ENCODE measurements at places on chromosomes 6 and 20.
A peak's percentile ranks its signal among the peaks of the same experiment; 100 is the strongest.

GRCh38 chr20:63558804-63559484, 5.0 kb downstream of the FNDC11 start:
- DNase-seq: no peak

- no peak for DNase-seq
Observed at GRCh38 chr6:135883045-135883444, 31.5 kb downstream of the PDE7B start.

- no peak for DNase-seq
Observed at GRCh38 chr6:135191508-135192255, 10.6 kb downstream of the MYB start.

DNA sequence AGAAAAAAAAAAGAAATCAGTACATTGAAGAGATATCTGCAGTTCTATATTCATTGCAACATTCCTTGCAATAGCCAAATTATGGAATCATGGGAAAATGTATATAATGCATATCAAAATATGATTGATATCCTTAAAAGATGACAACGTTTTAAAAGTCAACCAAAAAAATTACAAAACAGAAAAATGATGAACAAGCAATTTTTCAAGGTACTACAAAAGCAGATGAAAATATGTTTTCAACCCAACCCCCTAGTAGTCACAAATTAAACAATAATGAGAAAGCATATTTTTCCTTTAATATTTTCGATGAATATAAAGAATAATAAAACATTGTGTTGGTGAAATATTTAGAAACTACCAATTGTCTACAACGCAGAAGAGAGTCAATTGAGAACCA, 497.6 kb downstream of the MEI4 start:
- no peak for DNase-seq

- no peak for DNase-seq
Observed at GRCh38 chr20:44800391-44801046, 9.8 kb downstream of the RIMS4 start.

GRCh38 chr6:130187335-130188206, 35.2 kb downstream of the SAMD3 start:
- DNase-seq: no peak

DNA sequence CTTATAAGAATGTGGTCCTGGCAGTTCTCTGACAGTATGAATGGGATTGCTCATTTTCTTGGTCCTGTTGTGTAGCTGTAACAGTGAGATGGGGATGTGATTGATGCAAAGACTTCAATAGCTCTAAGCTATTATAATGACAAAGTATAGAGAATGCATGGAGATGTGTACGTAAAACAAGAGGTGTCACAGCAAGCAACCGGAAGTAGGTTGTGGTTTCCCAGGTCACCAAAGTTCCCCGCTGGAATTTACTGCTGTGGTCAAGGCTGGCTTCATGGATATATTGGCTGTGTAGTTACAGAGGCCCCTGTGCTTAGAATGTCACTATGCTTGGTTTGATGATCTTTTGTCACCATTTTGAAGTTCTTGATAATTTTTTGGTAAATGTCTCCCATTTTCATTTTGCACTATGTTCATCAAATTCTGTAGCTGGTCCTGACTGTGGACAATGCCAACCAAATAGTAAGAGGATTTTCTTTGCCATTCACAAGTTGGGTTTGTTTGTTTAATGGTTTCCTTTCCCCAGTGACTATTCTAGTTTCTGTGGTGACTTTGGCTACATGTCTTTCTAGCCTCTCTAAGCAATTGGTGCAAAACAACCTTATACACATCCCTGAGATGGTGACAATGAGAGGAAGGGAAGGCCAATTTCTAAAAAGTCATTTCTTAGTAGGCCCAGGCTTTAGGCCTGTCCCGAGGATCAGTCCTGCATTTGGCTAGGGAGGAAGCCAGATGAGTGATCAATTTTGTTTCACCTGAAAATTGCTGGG, 10.5 kb downstream of the DNAH8 start:
- no peak for DNase-seq

GRCh38 chr20:46916258-46916603, 21.6 kb downstream of the EYA2 start:
- no peak for DNase-seq

DNA sequence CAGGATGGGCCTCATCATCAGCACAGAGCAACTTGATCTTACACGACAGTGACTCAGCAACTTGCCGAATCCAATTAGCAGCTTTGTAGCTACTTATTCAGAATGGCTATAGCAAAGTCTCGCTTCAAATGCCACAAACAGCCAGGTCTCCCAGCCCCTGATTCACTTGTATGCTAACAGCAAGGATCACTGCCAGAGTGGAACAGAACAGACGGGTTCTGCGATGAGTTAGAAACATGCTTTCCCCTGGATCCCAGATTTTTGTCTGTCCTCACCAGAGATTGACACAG, 254.4 kb downstream of the NRN1 start:
- no peak for DNase-seq

GRCh38 chr6:159943101-159943632, 25.7 kb upstream of the IGF2R start:
- no peak for DNase-seq

- no peak for DNase-seq
Observed at GRCh38 chr6:64591676-64592036, 956.1 kb downstream of the PHF3 start.

DNA sequence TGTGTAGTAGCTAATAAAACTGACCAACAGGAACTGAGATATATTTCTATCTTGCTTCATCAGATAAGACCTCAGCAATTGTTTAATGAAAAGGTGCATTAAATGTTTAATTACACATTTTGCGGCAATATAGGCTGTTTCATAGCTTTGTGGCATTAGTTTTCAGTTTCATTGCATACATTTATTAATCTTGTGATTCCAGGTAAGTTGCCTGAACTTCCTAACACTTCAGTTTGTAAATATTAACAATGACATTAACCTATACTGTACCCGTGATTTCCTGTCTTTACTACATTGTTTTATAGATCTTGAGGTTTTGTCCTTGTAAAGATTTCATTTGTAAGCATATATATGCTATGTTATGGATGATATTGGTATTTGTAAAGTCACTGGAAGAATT, 66.5 kb downstream of the PKIB start:
- no peak for DNase-seq

DNA sequence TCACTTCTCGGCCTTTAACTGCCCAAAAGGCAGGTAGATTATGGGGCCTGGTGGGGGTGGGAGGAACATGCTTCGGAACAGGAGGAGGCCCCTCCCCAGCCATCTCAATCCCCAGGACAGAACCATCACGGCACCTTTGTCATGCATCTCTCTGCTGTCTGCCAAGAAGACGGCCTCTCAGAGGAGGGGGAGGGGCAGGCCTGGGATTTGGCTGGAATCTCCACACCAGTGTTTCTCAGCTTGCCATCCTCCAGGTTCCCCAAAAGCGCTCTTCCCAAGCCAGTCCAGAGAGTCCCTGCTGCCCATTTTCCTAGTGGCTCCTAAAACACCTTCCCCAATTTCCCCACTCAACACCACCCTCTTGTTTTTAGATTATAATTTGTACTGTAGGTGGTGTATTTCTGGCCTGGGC, 2.5 kb upstream of the POU5F1 start:
- no peak for DNase-seq

DNA sequence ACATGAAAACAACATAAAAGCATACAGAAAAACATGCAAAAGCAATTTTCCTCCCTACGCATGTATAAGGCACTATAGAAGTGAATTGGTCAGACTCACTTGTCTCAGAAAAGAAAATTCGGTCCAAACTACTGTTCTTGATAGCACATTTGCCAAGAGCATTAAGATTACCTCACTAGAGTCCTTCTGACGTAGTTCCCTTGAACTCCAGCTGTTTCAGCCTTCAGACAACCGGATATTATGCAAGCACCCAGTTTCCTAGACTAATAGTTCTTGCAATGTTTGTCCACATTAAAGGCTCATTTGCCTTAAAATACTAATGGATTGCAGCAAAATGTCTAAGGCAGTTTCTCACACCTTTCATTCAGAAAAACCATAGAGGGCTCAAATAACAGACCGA, 2.5 kb upstream of the CASS4 start:
- no peak for DNase-seq

DNA sequence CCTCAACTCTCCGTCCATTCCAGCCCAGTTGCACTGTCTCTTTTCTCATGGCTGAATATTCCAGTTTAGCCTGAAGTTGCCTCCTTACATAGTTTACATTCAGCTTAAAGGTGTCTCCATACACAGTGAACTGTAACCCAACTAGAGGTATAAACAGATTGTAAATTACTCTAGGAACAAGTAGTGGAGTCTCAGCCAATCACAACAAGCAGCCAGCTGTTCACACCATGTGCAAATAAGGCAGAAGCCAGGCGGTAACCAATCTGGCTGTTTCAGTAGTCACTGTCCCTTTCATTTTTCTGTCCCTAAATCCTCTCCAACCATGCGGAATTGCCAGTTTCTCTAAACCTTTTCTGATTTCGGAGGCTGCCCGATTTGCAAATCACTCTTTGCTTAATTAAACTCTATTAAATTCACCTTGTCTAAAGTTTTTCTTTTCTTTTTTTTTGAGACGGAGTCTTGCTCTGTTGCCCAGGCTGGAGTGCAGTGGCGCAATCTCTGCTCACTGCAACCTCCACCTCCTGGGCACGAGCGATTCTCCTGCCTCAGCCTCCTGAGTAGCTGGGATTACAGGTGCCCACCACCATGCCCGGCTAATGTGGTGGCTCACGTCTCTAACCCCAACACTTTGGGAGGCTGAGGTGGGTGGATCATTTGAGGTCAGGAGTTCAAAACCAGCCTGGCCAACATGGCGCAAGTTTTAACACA, 37.6 kb upstream of the GFOD1 start:
- no peak for DNase-seq

- no peak for DNase-seq
Observed at GRCh38 chr20:38833857-38834164, 28.3 kb downstream of the PPP1R16B start.

DNA sequence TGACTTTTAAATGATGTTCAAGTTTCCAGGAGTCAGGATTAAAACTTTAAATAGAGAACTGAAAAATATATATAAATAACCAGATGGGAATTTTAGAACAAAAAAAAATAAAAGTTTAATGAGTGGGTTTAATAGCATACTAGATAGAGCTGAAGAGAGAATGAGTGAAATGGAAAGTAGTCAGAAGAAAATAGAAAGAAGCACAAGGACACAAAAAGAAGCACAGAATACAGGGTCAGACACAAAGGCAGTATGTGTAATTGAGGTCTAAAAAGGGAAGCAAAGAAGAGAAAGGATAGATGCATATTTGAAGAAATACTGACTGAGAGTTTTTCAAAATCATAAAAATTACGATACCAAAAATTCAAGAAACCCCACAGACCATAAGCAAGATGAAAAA, 159.8 kb upstream of the FERMT1 start:
- DNase-seq: no peak

DNA sequence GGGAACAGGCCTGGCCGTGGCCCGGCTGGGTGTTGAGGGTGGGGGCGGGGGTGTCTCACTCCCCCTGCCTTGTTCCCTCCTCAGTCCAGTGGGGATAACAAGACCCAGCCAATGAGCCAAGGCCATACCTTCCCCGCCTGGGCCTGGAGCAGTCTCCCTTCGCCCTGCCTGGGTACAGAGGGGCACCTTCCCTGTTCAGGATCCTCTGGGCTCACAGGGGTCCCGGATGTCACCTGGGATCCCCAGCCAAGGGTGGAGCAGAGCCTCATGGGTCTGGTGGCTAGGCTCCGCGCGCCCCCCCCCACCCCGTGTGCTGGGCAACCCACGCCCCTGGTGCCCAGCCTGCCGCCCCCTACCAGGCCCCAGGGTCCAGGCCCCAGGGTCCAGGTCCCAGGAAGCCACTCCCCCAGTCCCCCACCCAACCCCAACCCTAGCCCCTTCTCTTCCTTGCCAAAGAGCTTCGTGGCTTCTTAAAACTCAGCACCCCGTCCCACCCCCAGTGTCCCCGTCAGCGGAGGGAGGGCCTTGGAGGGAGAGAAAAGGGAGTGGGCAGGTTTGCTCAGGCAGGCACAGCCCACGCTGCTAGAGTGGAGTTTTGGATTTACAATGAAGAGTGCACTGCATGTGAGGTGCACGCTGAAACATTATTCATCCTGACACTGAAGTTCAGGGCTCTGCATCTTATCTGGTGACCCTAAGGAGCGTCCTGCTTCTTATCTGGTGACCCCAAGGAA, 11.8 kb downstream of the HRH3 start:
- DNase-seq: no peak

DNA sequence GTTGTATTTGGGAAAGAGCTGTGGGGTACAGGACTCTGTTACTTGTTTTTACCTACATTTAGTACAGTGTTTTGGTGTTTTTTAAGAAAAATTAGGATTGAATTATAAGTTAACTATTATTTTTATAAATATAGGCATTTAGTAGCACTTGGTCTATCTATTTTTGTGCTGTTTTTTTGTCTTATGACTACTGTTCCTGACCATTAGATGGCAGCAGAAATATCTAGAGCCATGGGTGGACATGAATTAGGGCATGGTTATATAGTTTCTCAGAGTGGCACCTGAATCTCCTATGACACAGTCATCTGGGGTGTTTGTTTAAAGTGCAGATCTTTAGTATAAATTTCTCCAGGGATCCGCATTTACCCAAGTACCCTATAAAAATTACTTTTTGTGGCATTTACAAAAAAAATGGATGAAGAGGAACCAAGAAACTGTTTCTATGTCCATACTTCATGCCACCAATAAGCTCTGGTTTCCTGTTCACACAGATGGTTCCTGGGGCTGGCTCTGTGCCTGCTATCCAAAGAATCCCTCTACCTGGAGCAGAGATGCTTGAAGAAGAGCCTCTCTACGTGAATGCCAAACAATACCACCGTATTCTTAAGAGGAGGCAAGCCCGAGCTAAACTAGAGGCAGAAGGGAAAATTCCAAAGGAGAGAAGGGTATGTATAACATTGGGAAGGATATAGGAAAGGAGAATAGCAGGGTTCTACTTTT, 19.8 kb downstream of the NFYA start:
- DNase-seq: peak; percentile 31

DNA sequence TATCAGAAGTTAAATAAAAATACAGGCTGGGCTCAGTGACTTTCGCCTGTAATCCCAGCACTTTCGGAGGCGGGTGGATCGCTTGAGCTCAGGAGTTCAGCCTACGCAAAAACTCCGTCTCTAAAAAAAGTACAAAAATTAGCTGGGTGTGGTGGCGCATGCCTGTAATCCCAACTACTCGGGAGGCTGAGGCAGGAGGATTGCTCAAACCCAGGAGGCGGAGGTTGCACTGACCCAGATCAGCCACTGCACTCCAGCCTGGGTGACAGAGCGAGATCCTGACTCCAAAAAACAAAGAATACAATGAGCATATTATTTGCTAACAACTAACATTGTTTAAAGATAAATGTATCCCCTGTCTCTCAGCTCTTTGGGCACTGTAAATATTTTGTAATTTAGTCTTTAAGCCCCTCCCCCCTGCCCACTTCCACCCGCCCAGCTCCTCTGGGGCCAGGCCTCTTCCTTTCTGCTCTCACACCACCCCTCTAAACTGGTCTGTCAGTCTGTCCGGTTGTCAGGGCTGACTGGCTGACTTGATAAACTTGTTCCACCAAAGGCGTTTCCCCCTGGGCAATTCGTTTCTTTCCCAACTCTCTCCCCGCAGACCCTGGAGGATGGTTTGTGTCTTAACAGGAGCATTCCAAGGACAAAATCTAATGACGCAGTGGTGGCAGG, 62.4 kb upstream of the QKI start:
- DNase-seq: no peak

- DNase-seq: no peak
Observed at GRCh38 chr6:83459663-83460062, 28.8 kb upstream of the ME1 start.

GRCh38 chr6:20916086-20916485, 381.8 kb downstream of the CDKAL1 start:
- DNase-seq: no peak

GRCh38 chr20:2839732-2840137, 720 bp downstream of the PCED1A start:
- no peak for DNase-seq
